ENCODE measurements at places on chromosomes 4 and X.

DNA sequence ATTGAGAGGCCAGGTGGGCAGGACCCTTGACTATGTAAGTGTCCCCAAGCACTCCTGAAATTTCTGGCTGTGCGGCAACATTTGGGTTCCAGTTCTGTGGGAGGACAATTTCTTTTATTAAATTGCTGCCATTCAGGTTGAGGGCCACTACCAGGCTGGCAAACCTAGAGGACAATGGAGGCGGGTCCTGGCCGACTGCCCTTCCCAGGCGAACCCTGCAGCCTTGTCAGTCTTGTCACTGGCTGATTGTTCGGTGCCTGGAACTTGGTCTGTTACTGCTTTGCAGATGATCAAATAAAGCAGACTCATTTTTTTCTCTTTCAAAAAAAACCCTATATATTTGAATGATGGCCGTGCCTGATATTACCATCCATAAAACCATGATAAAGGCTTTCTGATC lies 6.6 kb upstream of the TMEM128 start:
- no peak for DNase-seq

DNA sequence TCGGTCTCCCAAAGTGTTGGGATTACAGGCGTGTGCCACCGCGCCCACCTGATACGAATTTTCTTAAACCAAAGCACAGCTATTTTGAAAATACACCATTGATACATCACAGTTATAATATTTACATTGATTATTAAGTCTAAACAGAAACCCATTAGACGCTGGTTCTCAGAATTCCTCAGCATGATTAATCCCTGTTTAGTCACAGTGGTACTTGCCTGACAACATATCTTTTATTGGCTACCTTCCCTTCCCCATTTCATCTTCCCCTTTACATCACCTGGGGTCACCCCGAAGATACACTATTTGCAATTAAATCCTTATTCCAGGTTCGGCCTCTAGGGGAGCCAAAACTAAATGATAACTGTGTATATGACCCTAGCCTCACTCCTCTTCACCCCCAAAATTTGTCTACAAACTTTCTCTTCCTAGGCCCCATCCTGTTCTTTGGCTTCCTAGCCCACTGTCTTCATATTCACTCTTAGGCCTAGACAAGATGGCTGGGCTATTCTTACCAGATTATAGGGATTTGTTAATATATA lies 36.8 kb upstream of the IL1RAPL1 start:
- no peak for DNase-seq

DNA sequence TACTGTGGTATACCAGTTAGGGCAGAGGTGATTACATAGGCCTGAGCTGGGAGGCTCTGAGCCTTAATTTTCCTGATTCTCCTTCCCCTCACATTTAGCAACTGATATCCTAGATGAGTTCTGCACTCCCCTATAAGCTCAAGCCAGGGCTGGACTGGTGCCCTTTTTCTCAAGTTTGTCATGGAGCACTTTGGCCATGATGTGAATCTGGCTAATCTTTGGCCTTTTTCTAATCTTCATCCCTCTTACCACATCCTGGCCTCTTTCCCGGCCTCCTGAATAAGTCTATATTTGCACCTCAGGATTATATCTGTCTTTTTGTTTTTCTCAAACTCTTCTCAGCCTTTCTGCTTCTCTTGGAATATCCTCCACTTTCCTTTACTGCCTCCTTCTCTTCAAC lies 10.9 kb upstream of the LAS1L start:
- DNase-seq: no peak

DNA sequence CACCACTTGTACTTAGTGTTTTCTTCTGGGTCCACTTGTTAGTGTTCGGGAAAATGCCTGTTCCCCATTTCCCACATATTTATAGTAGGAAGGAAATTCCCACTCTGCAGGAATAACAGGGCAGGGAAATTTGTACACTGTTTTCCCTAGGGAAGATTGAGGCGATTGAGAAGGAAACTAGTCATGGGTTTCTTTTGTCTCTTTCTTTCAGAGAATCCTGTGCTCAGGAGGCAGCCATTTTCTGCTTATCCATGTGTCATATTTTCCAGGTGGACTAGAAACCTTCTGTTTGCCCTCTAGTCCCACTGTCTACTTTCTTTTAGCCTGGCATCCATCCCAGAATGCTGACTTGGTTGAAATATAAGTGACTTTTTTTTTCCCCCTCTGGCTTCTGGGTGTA lies 299.1 kb upstream of the ANKRD50 start:
- DNase-seq: no peak

- no peak for DNase-seq
These were observed 91.1 kb upstream of the VEGFC start for GRCh38 chr4:176883681-176884418.

DNA sequence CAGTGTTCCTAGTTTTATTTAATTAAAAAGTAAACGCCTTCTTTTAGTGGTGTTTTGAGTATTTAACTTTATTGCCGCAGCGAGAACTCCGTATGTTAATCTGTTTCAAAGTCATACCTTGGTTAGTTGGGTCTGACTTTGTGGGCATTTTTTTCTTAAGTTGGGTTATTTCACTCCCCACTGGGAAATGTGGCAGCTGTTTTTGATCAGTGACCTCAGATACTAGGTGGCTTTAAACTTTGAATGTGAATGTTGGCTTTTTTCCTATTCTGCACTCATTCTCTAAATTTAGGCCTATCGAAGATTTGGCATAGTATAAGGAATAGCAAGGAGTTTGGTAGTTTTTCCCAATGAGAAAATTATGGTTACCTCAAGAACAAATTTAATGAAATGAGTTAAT lies 85.9 kb downstream of the FIP1L1 start:
- DNase-seq: no peak

- no peak for DNase-seq
These were observed 315.3 kb downstream of the TRIML1 start for GRCh38 chr4:188454575-188454974.

DNA sequence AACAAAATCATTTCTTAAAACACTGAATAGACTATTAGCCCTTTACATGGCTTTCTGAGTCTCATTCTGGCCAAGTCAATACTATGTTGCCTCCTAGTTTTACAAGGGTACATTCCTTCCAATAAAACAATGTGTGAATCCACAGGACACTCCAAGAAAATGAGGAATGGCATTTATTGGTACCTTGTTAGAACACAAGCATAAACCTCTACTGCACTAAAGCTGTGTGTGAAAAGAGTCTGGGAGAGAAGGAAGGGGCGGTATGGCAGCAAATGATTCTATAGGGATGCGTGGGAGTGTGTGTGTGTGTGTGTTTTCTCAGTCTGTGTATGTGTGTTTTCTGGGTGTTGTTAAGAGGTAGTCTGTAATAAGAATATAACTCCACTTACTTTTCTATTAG lies 48.9 kb downstream of the CXCL1 start:
- DNase-seq: no peak

GRCh38 chr4:54971474-54971950 lies 153.9 kb downstream of the KDR start:
- DNase-seq: peak; percentile 11

DNA sequence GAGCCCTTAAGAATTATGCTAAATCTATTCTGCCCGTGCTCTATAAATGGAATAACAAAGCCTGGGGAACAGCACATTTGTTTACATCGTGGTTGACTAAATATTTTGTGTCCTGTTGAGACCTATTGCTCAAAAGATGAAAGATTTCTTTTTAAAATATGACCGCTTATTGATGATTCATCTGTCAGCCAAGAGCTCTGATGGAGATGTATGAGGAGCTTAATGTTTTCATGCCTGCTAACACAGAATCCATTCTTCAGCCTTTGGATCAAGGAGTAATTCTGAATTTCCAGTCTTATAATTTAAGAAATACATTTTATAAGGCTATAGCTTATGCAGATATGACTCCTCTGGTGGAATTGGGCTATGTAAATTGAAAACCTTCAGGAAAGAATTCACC lies 271.3 kb upstream of the FAT4 start:
- no peak for DNase-seq

DNA sequence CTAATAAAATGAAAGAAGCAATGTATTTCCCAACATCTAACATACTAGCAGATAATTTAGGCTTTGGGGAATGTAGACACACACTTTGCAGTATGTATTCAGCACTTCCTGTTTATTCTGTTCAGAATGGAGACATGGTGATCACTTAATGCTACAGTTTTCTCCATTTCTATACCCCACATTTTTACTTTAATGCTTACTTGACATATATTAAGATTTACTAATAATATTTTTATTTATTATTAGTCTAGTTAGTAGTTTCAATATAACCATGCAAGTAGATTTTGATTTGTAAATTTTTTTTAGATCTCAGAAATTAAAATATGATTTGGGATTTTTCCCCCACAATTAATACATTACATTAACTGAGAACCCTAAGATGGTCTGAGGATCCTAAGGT lies 98.4 kb downstream of the PRSS12 start:
- no peak for DNase-seq

- DNase-seq: no peak
These were observed 5.3 kb upstream of the ARAP2 start for GRCh38 chr4:36249610-36250009.

DNA sequence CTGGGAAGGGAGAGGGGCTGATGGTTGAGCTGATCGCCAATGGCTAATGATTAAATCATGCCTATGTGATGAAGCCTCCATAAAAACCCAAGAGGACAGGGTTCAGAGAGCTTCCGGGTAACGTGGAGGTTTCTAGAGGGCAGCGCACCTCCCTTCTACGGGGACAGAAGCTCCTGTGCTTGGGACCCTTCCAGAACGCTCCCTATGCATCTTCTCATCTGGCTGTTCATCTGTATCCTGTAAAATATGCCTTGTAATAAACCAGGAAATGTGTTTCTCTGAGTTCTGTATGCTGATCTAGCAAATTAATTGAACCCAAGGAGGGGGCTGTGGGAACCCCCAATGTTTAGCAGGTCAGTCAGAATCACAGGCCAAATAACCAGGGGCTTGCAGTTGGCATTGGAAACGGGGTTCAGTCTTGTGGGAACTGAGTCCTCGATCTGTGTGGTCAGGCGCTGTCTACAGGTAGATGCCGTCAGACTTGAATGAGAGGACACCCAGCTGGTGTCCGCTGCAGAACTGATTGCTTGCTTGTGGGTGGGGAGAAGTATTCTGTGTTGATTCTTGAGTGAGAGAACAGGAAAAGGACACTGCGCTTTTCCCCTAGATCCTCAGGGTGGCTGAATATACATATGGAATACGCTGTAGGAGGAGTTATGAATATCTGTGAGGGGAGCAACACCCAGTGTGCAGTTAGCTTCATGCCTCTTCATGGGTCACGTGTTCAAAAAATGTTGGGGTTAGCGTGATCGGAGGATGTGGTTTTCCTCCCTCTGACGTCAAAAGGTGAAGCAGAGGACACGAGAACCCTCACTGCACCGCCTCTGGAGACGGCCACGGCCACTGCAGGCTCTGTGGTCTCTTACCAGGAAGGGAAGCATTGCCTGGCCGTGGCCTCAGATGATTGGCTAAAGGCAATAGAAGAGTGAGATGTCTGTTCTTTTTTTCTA lies 29.2 kb downstream of the HTT-AS start:
- DNase-seq: peak; percentile 84

DNA sequence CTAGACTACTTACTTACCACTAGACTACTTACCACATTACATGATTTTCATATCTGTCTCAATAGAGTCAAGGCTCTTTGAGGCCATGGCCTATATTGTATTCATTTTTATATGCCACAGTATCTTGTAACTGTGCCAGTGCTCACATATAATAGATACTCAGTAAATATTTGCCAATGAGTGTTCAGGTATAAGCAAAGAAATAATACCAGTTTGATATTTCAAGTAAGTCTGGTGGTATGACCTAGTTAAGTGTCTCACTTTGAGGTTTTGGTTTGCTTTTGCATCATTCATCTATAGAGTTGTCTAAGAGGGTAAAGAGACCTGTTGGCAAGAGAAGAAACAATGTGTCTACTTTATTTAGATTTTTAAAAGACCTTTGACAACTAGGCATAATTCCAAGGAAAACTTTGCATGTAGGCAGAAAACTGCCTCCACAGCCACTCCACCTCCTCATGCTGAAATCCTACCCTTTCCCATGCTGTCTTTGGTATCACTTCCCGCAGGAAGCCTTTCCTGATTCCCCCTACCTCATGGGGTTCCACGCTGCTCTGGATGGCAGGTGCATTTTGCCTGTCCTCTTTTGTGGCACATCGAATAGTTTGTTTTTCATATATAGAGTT lies 91.3 kb upstream of the KLHL13 start:
- no peak for DNase-seq

- peak; percentile 75 for DNase-seq
These were observed 52.5 kb upstream of the ANTXR2 start for GRCh38 chr4:80125252-80126177.

DNA sequence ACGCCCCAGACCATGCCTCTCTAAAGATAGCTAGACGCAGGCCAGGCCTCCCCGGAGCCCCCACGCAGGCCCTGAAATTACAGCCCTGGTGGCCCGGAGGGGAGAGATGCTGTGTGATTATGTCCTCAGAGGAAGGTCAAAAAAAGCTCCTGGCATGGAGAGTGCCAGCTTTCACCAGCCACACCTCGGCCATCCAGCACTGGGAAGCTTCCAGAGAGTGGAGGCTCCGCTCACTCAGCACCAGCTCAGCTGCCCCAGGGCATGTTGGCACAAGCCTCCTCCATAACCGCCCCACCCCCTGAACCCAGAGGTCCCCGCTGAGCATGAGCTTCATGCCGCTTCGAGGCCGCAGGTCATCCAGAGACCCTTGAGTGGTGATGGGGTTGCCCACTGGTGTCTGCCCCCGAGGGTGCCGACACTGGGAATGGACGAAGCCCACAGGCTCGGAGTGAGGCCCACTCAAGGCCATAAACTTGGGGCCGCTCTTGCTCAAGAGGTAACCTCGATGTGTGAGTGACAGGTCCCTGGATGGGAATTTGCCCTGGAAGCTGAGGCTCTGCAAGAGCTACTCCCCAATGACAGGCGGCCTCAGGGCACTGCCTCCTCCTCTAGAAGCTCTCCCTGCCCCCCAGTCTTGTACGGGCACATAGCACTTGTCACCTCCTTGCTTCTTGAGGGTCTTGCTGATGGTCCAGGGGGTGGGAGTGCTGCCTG lies 4.4 kb upstream of the BGN start:
- DNase-seq: no peak

DNA sequence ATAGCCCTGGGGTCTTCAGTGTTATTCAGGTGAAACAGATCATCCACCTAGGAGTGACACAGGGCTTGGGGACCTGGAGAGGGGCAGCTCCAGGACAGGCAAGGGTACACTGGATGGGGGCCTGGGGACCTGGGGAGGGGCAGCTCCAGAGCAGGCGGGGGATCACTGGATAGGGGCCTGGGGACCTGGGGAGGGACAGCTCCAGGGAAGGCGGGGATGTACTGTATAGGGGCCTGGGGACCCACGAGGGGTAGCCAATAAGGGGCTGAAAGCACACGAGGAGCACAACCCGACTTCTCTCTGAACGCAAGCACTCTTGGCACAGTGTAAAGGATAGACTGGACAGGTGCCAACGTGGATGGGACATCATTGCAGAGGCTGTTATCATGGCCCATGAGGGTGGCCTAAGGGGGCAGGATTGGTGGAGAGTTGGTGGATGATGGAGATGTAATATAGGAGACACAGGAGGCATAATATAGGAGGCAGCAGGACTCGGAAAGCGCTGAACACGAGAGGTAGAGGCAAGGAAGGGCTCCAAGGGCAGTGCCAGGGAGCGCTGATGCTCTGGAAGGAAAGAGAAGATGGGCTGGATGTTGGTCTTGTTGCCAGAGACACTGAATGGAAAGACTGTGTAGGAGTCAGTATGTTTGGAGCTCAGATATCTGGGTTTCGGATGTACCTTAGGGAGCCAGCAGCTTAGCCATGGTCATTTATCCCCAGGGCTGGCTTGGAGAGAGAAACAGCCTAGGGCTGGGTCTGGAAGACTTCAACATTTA lies 37.9 kb upstream of the FGFBP2 start:
- DNase-seq: no peak

Measured in CD4-positive, alpha-beta T cell treated with Interleukin-12 subunit alpha and Interleukin-12 subunit beta, for 1 hour (primary cell).